ENCODE measurements at places on chromosomes 4 and X.

DNA sequence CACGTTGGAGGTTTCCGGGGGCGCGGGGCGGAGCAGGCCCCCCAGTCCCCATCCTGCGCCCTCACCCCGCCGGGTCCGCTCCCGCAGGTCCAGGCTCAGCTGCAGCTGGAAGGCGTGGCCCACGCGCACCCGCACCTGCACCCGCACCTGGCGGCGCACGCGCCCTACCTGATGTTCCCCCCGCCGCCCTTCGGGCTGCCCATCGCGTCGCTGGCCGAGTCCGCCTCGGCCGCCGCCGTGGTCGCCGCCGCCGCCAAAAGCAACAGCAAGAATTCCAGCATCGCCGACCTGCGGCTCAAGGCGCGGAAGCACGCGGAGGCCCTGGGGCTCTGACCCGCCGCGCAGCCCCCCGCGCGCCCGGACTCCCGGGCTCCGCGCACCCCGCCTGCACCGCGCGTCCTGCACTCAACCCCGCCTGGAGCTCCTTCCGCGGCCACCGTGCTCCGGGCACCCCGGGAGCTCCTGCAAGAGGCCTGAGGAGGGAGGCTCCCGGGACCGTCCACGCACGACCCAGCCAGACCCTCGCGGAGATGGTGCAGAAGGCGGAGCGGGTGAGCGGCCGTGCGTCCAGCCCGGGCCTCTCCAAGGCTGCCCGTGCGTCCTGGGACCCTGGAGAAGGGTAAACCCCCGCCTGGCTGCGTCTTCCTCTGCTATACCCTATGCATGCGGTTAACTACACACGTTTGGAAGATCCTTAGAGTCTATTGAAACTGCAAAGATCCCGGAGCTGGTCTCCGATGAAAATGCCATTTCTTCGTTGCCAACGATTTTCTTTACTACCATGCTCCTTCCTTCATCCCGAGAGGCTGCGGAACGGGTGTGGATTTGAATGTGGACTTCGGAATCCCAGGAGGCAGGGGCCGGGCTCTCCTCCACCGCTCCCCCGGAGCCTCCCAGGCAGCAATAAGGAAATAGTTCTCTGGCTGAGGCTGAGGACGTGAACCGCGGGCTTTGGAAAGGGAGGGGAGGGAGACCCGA, 14.0 kb downstream of the SHOX start:
- DNase-seq: no peak

DNA sequence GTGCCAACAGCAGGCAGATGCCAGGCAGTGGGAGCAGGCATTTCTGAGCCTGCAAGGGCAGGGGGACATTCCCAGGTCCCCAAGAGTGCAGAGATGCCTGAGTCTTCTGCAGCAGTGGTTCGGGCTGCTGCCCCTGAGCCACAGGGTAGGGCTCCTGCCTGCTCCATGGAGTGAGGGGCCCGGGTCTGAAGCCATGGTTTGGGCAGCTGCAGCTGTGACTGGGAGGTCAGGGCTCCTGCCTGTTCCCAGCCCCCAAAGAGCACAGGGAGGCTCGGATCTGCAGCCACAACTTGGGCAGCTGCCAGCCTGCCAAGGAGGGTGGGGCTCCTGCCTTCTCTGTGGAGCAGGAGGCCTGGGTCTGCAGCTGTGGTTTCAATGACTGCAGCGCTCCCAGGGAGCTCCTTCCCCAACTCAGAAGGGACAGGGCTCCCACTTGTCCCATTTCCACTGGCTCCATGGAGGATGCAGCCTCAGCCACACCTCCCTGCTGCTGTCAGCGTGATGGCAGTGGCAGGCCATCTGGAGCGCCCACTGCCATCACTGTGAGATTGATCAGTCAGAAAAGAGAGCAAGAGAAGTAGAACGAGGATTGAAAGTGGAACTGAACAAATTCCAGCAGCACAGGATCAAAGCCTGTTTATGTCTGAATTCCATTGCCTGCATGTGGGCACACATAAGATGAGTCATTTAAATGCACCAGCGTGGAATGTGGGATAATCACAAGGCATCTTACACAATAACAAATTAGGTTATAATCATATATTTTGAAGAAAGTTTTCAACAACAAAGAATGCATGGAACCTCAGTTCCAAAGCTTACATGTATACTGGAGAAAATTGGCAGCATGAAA, 93.1 kb upstream of the CXorf51A start:
- no peak for DNase-seq

GRCh38 chr4:71267244-71267643, 71.6 kb upstream of the SLC4A4 start:
- no peak for DNase-seq

- no peak for DNase-seq
Observed at GRCh38 chrX:25300994-25301393, 285.2 kb upstream of the ARX start.

- DNase-seq: no peak
Observed at GRCh38 chr4:10810411-10810810, 125.8 kb upstream of the CLNK start.

DNA sequence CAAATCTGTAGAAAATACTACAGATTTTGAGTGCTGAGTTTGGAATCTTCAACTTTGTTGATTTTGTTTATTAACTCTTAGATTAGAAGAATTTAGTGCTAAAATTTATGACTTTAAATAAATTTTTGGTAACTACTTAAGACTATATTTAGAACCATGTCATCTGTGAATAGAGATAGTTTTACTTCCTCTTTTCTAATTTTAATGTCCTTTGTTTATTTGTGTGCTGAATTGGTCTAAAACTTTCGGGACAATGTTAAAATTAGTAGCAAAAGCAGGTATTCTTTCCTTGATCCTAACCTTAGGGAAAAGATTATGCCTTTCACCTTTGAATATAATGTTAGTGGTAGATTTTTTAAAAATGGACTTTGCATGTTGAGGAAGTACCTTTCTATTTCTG, 119.7 kb upstream of the CXorf51A start:
- no peak for DNase-seq

DNA sequence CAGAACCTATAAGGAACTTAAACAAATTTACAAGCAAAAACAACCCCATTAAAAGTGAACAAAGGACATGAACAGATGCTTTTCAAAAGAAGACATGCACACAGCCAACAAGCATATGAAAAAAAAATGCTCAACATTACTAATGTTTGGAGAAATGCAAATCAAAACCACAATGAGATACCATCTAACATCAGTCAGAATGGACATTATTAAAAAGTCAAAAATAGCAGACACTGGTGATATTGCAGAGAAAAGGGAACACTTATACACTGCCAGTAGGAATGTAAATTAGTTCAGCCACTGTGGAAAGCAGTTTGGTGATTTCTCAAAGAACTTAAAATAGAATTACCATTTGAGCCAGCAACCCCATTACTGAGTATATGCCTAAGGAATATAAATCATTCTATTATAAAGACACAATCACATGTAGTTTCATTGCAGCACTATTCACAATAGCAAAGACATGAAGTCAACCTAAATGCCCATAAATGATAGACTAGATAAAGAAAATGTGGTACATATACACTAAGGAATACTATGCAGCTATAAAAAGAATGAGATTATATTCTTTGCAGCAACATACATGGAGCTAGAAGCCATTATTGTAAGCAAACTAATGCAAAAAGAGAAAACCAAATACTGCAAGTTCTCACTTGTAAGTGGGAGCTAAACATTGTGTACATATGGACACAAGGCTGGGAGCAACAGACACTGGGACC, 1509.4 kb downstream of the TECRL start:
- DNase-seq: no peak

DNA sequence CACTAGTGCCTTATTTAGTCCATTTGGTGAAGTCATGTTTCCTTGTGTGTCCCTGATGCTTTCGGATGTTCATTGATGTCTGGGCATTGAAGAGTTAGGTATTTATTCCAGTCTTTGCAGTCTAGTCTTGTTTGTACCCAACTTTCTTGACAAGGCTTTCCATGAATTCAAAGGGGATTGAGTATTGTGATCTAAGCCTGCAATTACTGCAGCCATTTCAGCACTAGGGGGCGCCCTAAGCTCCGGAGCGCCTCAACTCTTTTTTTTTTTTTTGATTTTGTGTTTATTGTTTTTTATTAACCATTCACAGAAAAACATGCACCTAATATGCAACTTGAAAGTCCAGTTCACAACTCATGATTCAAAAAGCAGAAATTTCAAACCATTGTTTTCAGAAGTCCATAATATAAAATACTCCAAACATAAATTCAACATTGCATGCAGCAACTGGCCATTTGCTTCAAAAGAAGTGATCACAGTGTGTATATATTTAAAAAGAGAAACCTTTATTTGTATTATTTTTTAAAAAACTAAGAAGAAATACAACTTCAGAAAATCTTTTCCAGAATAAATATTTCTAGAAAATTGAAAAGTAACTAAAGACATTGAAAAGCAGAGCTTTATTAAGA, 59.2 kb downstream of the PTPN13 start:
- no peak for DNase-seq

- DNase-seq: no peak
Observed at GRCh38 chrX:15310117-15310516, 5.3 kb downstream of the ASB11 start.

DNA sequence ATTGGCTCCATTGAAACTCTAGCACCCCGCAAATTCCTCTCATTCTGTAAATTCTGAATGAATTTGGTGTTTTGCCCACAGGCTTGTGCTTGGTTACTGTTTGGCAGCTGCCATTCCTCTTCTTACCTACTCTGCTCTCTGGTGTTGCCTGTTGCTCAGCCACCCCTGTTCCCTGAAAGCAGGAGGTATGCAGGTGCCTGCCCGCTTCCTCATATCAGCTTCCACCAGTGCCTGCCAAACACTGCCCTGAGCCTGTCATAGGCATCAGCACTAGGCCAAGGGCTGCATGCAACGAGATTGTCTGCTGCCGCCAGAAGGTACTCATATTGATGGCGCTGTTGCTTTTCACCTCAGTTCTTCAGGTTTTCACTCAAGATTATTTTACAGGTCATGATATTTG, 978.1 kb downstream of the C4orf33 start:
- DNase-seq: no peak

GRCh38 chrX:22810876-22811275, 188.9 kb upstream of the DDX53 start:
- DNase-seq: no peak

DNA sequence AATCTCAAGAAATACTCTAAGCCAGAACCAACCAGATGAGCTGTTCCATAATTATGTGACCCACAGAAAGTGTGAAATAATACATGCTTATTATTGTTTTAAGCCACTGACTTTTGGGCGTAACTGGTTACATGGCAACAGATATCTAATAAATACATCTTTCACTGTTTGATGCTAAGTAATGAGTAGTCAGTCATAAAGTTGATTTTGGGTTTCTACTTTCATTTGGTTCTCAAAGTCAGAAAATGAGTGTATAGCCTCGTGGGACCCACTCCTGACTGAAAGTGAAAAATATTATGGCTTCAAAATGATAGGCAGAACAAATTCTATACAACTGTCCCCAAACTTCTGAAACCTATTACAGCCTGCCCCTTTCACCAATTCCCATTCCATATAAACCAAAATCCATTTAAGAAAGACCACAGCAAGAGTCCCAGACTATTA, 88.0 kb upstream of the CBR4 start:
- no peak for DNase-seq

DNA sequence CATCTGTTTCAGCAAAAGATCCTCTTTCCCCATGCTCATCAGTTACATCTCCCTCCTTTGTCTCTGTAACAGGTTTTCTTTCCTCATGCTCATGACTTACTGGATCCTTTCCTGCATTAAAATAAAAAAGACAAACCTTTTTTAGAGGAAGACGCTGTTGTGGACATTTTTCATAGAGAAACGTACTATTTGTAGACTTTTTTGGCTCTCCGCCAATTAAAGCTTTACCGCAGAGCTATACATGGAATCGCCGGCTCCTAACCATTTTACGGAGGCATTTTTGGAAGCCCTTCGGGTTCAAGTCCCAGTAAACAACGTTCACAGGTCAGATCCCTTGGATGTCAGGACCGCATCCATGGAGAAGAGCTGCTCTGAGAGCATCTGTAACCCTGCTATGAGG, 1.3 kb downstream of the FAM9C start:
- DNase-seq: no peak

DNA sequence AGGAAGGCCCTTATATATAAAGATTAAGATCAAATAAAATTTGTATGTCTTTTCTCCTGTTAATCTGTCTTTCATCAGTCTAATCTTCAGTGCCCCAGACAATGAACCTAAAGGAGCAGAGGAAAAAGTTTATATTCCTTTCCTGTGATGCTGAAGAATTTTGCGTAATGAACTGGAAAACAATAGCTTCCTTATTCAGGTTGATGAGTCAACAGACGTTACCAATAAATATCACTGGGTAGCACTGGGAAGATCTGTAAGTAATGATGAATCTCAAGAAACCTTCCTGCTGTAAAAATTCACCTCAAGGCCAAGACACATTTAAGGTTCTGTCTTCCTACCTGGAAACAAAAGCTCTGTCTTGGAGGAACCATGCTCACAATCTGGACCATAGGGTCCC, 25.5 kb downstream of the CDKN2AIP start:
- DNase-seq: no peak

DNA sequence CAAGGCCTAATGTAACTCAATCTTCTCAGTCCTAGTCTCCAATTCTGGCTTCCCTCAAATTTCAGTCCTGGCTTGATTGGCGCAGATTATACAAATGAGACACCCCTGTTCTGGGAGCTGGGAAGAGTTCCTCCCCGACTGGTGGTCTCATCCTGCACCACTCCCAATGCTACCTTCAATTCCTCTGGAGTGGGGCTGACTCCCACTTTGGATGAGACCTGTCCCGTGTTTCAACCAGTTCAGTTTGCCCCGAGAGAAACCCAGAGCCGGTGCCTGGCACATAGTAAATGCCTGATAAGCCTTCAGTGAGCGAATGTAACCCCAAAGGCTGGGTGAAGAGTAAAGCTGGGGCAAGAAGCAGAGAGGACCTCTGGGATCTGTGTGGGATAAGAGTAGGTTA, 4.0 kb upstream of the SYP start:
- DNase-seq: no peak

DNA sequence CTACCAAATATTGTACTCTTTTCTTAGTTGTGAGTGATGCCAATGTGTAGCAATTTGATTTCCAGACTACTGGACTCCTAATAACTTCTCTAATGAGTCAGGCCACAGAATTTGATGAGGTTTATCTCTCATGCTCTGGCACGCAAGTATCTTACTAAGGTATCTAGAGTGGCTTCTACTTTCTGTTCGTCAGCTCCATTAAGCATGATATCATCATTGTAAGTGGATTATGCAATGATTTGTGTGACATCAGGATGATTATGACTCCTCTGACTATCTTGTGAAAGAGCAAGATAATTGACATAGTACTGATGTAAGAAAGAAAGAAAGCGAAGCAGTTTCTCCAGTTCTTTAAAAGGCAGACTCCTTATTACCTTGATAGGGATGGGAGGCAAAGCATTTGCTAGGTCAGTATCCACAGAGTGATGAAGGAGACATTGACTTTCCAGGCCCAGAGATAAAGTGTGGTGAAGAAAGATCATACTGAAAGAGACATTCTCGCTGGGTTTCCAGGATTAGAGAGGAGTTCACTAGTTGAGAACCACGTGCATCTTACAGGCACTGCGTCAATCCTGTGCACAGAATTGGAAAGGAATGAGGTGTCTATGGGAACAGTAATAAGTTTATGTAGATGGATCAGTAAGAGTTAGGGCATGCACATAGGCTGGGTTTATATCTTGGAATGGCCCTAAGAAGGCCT, 161.9 kb upstream of the STK26 start:
- no peak for DNase-seq
